ENCODE measurements at places on chromosomes 2 and 18. TPM values are rescaled to one million over a fixed set of nuclear protein-coding genes. Genes with fewer than 3 reads are reported as not detected.

- no peaks in the 10 kb centered on the region for H3K4me1 ChIP-seq
- no peak overlapping the region for H3K4me3 ChIP-seq
- no peaks in the 10 kb centered on the region for H3K36me3 ChIP-seq
- no peak for DNase-seq
- no peak overlapping the region for H3K27ac ChIP-seq
- no peaks in the 10 kb centered on the region for H3K27me3 ChIP-seq
Observed at GRCh38 chr2:129061069-129061768, 742.6 kb upstream of the HS6ST1 start.

DNA sequence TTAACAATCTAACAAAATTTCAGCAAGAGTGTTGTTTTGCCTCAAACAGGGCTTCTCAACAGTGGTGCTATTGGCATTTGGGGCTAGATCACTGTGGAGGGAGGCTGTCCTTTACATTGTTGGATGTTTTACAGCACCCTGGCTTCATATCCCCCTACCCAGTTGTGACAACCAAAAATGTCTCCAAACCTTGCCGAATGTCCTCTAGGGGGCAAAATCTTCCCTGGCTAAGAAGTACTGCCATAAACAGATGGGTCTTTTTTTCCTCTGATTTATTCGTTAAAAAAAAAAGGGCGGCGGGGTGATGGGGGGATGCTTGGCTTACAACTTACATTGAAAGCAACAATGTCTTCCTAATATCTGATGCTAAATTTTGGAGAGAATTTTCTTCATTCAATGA is 207.6 kb upstream of the CCDC150 start:
- no peaks in the 10 kb centered on the region for H3K4me1 ChIP-seq
- H3K36me3 ChIP-seq, result no peaks in the 10 kb centered on the region
- no peak overlapping the region for H3K27ac ChIP-seq
- H3K27me3 ChIP-seq, result no peaks in the 10 kb centered on the region

DNA sequence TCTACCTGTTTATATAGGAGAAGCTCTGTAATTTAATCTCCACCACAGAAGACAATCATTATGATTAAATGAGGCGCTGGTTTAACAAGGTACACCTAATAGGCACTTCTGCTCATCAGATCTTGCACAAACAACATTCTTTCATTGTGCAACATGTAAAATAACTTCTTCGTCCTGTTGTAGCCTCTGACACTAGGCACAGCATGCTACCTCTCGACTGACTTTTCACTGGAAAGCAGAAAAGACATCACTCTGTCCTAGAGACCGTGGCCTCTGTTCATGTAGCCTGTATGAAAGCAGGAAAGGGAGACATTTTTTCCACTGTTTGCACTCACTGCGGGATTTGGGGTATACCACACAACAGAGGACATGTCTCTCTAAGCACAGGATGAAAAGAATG is 316.5 kb downstream of the IRS1 start:
- H3K4me1 ChIP-seq, result peaks cover 6% of the 10 kb centered on the region
- H3K27me3 ChIP-seq, result no peaks in the 10 kb centered on the region
- no peaks in the 10 kb centered on the region for H3K36me3 ChIP-seq
- no peak overlapping the region for H3K4me3 ChIP-seq
- DNase-seq, result no peak
- H3K27ac ChIP-seq, result no peak overlapping the region

GRCh38 chr2:9996321-9996720 is 44.8 kb downstream of the GRHL1 start:
- no peaks in the 10 kb centered on the region for H3K36me3 ChIP-seq
- DNase-seq, result no peak
- peaks cover 8% of the 10 kb centered on the region for H3K4me1 ChIP-seq
- no peak overlapping the region for H3K4me3 ChIP-seq
- no peak overlapping the region for H3K27ac ChIP-seq

- H3K4me3 ChIP-seq, result no peak overlapping the region
- no peaks in the 10 kb centered on the region for H3K27me3 ChIP-seq
- no peaks in the 10 kb centered on the region for H3K4me1 ChIP-seq
- H3K36me3 ChIP-seq, result peaks cover 66% of the 10 kb centered on the region
- no peak overlapping the region for H3K27ac ChIP-seq
Observed at GRCh38 chr2:200944467-200945394, 18.7 kb downstream of the ORC2 start.

DNA sequence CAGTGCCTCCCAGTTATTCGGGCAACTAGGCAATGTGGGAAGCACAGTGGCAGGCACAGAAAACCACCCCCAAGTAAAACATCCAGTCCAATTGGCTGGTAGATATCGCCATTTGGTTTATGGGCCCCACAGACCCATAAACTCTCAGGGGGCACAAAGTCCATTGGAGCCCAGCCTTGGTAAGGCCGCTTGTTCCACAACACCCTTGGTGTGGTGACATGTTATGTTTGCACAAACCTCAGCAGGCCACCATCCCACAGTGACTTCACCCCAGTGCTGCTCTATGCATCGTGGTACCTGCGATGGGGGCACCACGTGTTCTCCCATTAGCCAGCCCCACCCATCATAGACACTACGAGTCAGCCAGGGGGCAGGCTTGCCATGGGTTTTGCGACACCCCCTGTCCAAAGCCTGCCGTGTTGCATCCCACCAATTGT is 18.5 kb downstream of the PHOSPHO2 start:
- H3K4me1 ChIP-seq, result no peaks in the 10 kb centered on the region
- H3K36me3 ChIP-seq, result no peaks in the 10 kb centered on the region
- DNase-seq, result no peak
- H3K27me3 ChIP-seq, result no peaks in the 10 kb centered on the region
- H3K27ac ChIP-seq, result no peak overlapping the region

GRCh38 chr2:21361957-21362486 is 238.3 kb downstream of the TDRD15 start:
- H3K36me3 ChIP-seq, result no peaks in the 10 kb centered on the region
- no peak overlapping the region for H3K4me3 ChIP-seq
- H3K4me1 ChIP-seq, result no peaks in the 10 kb centered on the region
- H3K27me3 ChIP-seq, result no peaks in the 10 kb centered on the region
- H3K27ac ChIP-seq, result no peak overlapping the region

GRCh38 chr2:19287324-19287723 is 71.1 kb downstream of the OSR1 start:
- H3K27me3 ChIP-seq, result no peaks in the 10 kb centered on the region
- no peaks in the 10 kb centered on the region for H3K4me1 ChIP-seq
- H3K36me3 ChIP-seq, result no peaks in the 10 kb centered on the region
- no peak overlapping the region for H3K4me3 ChIP-seq
- H3K27ac ChIP-seq, result no peak overlapping the region
- DNase-seq, result no peak

DNA sequence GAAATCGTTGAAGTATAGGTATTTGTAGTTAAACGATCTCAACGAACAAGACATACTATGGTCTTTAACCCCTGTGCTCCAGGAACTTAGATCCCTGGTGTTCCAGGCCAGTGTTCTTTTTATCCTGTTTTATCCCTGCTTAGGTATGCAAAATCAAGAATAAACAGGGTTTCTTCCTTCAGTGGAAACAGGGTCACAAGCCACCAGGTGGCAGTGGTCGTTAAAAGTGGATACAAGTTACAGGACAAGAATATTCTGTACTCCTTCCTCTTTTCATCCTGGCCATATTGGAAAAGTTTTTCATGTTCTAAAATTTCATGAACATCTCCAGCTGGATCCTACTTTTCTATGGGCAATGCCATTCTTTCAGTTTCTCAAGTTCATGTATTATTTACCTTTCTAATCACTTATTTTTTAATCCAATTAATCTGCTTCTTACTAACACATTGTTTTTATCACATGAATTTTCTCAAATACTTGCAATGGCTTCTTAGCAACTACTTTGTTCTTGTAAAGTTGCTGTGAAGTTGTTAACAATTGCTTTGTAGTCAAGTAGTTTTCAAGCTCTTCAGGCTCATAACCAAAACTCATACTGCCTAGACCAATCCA is 16.4 kb upstream of the HNMT start:
- no peaks in the 10 kb centered on the region for H3K27me3 ChIP-seq
- H3K27ac ChIP-seq, result no peak overlapping the region
- H3K4me3 ChIP-seq, result no peak overlapping the region
- no peaks in the 10 kb centered on the region for H3K36me3 ChIP-seq

DNA sequence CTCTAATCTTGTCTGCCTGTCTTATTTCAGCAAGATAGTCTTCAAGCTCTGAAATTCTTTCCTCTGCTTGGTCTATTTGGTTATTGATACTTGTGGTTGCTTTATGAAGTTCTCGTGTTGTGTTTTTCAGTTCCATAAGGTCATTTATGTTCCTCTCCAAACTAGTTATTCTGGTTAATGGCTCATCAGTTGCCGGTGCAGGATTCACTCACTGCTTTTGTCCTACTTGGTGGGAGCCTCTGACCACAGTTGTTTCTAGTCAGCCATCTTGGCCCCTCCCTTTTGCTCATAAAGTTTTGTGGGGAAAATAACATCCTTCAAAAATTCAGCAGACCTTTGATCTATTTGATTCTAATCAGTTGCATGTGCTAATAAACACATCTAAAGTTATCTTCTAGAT is 158.6 kb upstream of the PARD3B start:
- H3K4me1 ChIP-seq, result no peaks in the 10 kb centered on the region
- no peak overlapping the region for H3K27ac ChIP-seq
- no peaks in the 10 kb centered on the region for H3K27me3 ChIP-seq
- H3K36me3 ChIP-seq, result no peaks in the 10 kb centered on the region

Gene IL36RN
- not detected for total RNA-seq

Gene TUBB8B
- not detected for total RNA-seq

Gene GCKR
- total RNA-seq, result not detected

Gene ZC3H6
- 1.5 TPM for total RNA-seq

Gene VWC2L
- not detected for total RNA-seq

Gene NAT8
- total RNA-seq, result not detected

Gene GPBAR1
- not detected for total RNA-seq

Gene OR6B3
- not detected for total RNA-seq

All from ascending aorta (tissue), 2 donors.